ENCODE measurements at places on chromosomes 6 and 20.

GRCh38 chr20:48373555-48373934 lies 454.3 kb downstream of the PREX1 start:
- no peak for DNase-seq

- no peak for DNase-seq
Observed at GRCh38 chr20:4335722-4336121, 320.4 kb upstream of the RNF24 start.

GRCh38 chr6:133865680-133866079 lies 23.2 kb upstream of the TCF21 start:
- no peak for DNase-seq

DNA sequence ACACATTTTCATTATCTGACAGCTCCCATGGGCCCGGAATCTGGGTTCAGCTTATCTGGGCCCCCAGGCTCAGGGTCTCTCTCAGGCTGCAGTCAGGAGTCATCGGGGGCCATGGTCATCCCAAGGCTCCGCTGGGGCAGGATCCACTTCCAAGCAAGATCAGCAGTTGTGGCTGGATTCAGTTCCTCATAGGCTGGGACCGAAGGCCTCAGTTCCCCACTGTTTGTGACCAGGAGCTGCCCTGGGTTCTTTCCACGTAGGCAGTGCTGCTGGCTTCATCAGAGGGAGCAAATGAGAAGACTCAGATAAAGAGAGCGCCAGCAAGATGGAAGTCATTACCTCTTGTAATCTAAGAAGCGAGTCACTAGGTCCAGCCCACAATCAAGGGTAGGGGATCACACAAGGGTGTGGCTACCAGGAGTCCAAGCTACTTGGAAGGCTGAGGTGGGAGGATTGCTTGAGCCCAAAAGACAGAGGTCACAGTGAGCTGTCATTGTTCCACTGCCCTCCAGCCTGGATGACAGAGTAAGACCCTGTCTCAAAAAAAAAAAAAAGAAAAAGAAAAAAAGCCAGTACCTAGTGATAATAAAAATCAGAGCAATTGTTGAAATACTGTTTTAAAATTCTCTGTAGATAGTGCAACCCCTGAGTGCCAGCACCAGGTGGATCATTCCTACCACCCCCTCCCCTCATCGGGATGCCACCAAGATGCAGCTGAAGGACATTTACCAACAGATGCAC lies 162.7 kb downstream of the NFATC2 start:
- no peak for DNase-seq

DNA sequence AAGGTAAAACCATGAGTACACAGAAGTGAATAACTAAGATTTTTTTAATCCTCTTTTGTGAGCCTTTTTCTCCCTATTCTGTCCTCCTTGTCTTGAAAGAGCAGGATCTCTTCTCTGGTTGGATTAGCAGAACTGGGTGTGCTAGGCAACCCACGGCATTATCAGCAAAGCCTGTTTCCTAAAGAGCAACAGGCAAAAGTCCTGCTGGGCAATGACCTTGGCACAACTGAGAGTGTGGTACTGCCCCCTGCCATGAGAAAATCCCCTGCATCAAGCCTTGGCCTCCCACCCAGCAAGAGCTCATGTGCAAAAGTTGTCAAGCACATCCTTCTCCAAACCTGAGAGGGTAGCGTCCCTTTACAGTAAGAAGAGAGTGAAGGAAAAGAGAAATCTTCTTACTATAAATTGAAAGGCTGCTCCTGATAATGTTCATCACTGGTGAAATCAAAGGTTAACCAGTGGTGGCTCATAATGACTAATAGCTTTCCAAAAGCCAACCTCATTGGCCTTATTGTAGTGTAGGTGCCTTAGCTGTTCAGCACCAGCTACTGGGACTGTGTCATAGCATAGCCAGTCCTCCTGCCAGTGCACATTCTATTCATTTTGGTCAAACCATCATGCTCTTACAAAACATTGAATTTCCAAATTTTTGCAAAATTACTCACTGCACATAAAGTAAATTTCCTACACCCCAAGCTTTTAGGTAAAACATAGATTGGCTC lies 17.1 kb downstream of the KIF6 start:
- no peak for DNase-seq

DNA sequence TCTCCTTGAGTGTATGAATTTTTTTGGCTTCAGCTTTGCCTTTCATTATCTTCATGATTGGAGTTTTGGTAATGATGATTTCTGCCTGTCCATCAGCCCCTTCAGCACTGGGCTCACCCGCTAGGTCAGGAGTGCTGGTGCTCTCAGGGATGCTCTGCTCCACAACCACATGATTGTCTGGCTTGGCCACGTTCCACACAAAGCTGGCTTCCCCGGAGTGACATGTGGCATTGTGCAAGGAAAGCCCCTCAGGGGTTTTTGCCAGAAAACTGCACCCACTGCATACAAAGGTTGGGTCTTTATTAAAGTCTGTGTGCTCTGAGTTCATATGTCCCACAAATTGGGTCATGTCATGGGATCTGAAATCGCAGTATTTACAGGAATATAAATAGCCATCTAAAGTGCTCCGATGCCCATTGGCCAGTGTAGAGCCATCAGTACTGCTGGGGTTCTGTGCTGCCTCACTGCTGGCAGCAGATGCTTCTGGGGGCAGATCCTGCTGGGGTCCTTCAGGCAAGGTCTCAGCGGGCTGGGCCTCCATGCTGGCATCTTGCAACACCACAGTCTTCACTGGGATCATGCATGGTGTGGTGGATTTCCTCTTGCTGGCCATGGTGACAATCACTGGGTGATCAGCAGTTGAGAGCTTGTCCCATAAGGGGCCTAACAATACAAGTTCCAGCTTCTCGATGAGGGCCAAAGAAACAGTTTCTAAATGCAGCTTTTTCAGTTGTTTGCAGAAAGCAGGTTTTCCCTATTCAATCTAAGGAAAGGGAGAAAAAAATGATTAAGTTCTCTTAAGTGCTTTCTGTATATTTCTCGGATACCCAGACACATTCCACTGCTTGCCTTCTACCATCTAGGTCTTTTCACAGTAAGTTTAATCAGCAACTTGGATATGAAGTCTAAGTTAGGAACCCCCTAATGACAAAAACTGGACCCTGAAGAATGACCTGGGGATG lies 67.2 kb downstream of the PLCG1 start:
- DNase-seq, result no peak

DNA sequence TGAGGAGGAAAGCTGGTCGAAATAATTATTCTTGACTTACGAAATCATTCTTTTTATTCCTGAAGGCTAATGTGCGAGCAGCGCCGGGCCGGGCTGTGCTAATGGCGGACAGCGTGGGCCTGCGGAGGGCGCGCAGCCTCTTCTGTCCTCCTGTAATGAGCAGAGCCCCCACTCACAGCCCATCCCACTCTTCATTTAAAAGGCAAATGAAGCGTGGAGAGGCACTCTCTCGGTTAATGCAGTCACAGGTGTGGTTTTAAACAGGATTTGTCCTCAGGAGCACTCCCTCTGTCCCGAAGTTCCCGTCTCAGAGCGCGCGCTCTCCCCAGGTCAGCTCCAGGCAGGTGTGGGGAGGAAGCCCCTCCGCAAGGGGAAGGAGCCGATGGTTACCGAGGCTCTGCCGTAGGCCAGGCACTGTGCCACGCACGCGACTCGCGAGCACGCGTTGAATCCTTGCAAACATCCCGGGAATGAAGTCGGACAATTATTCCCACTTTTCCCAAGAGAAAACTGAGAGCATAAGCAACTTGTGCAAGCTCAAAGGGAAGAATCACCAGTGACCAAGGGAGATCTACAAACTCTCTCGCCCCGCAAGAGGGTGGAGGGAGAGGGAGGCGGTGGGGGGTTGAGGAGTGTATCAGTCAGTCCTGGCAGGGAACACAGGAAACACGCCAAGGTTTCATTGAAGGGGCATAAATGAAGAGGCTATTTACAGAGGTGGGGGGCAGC lies 35.5 kb upstream of the ZFAND3 start:
- DNase-seq, result peak; percentile 30

DNA sequence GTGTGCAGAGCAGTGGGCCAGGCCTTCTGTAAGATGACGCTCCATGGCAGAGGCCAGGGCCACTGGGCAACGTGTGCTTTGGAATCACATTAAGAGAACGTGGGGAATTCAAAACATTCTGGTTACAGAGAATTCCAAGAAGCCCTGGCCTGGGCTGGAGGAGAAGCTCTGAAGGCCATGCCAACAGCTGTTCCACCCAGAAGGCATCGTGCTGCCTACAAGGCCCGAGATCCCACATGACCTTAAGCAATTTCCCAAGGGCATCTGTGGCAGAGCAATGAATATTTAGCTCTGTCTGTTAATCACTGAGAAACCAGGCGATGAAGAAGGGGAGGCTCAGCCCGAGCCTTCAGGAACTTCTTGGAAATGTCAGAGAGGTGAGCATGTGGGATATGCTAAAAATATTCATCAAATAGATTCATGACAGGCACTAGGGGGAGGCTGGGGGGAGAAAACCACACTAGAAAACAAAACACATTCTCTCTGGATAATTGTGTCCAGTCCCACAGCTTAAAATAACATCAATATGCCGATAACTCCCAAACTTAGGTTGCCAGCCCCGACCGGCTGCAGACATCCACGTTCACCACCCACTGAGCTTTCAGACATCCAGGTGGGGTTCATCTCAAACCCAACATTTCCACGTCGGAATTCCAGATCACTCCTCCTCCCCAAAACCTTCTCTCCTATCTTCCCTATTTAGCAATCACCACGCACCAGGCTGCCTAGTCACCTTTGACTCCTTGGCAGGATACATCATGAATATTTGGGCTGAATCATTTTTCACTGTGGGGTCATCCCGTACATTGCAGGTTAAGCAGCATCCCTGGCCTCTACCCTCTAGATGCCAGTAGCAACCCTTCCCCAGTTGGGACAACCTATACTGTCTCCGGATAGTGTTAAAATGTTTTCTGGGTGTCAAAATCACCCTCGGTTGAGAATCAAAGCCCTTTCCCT lies 6.6 kb downstream of the SULF2 start:
- no peak for DNase-seq

- DNase-seq, result no peak
Observed at GRCh38 chr20:23278172-23278571, 72.4 kb upstream of the NXT1 start.

GRCh38 chr6:14217728-14218518 lies 100.4 kb downstream of the CD83 start:
- DNase-seq, result no peak

GRCh38 chr6:11811644-11812264 lies 33.2 kb upstream of the ADTRP start:
- DNase-seq, result no peak

DNA sequence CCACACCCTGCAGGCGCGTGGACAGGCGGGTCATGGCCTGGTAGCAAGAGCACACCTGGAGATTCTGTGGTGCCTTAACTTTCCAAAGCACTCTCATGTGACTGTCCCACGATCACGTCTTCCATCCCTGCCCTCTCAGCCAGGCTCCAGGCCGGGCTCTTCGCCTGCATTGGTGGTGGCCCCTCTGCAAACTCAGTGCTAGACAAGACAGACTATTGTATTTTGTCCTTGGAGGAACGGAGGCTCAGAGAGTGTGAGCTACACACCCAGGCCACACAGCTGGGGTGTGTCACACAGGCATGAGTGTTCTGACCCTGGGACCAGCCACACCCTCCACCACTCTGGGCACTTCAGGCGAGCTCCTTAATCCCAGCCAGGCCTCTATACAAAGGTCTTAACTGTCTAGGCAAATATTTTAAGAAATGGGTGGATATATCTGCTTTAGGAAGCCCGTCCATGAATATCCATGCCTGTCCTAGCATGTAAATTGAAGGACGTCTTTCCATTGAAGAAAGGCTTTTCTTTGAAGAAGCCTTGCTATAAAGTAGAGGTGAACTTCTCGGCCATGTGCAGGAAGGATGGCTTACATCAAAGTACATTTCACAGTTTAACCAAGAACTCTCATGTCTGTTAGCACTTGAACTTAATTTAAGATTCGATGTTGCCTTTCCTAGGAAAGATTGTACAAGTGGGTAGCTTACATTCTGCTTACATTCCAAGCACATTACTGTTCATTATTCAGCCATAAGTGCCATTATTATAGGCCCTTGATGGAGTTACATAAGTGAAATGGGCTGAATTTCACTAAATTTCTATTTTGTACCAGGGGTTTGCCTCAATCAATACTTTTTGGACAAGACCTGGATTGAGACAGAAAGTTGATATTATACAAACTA lies 263.9 kb downstream of the DLL1 start:
- DNase-seq, result no peak

- no peak for DNase-seq
Observed at GRCh38 chr6:62891065-62891647, 320.1 kb upstream of the FKBP1C start.

Measured in NCI-H2171 (cell line).